ENCODE measurements at places on chromosomes 7 and 10. TPM values are rescaled to one million over a fixed set of nuclear protein-coding genes. Genes with fewer than 3 reads are reported as not detected.
A peak's percentile ranks its signal among the peaks of the same experiment; 100 is the strongest.

- ATAC-seq: no peak
Observed at GRCh38 chr7:2603044-2603965, 28.5 kb upstream of the TTYH3 start.

DNA sequence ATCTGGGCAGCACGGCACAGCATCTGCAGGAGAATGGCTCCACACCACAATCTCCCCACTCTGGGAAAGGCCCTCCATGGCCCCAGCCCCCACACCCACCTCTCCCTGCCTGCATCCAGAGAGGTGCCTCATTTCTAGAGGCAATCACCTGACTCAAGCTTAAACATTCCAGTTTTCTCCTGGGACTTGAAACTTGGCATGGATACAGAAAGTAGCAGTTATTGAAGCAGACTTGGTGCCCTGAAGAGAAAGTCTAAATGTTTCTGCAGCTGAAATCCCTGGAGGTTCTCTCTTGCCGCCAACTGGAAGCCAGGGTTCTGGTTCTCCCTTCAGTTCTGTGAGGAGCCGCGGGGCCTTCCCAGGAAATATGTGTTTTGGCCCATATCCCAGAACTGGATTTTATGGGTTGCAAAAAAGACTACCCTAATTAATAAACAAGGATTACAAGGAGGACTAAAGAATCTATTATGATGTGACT lies 122.8 kb downstream of the SKIDA1 start:
- no peak for ATAC-seq

The CALHM1 gene
- total RNA-seq: 0.04 TPM

DNA sequence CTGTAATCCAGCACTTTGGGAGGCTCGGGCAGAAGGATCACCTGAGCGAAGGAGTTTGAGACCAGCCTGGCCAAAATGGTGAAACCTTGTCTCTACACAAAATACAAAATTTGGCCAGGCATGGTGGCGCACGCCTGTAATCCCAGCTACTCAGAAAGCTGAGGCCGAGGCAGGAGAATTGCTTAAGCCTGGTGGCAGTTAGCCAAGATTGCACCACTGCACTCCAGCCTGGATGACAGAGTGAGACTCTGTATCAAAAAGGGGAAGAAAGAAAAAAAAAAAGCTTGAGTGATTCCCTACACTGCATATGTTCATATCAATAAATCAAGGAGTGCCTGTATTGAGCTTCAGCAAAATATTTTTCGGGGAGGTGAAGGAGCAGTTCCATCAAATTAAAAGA lies 45.8 kb upstream of the SRRM3 start:
- peak; percentile 28 for ATAC-seq

DNA sequence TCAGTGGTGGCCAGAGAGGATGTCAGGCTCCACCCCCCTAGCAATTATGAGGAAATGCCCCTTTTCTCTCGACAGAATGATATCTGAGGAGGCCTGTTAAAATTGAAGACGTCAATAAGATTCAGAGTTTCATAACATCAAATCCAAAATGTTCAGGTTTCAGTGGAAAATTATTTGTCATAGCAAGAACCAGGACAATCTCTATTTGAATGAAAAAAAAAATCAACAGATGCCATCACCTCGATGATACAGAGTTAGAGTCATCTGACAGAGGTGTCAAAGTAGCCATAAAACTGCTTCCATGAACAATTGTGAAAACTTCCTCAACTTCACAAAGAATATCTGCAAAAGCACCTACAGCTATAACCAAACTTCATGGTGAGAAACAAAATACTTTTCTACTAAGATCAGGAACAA lies 7.7 kb downstream of the TMEM273 start:
- ATAC-seq: no peak

- ATAC-seq: no peak
Observed at GRCh38 chr10:120017733-120018417, 125.3 kb downstream of the SEC23IP start.

DNA sequence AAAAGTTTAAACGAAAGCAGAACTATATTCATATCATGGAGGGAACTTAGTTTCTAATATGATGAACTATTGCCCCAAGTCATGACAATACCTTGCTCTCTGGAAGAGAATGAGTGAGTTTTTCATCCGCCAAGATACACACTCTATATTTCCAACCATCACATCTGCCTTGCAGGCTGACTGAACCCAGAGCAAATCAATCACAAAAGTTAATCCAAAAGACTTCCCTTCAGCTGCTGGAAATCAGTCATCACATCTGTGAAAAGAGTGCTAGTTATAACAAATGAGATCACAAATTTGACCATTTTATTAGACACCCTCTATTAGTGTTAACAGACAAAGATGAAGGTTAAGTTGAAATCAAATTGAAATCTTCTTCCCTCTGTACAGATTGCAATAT lies 261.7 kb upstream of the PRKCQ start:
- ATAC-seq: no peak

GRCh38 chr7:47228386-47229014 lies 353.4 kb downstream of the TNS3 start:
- ATAC-seq: no peak

DNA sequence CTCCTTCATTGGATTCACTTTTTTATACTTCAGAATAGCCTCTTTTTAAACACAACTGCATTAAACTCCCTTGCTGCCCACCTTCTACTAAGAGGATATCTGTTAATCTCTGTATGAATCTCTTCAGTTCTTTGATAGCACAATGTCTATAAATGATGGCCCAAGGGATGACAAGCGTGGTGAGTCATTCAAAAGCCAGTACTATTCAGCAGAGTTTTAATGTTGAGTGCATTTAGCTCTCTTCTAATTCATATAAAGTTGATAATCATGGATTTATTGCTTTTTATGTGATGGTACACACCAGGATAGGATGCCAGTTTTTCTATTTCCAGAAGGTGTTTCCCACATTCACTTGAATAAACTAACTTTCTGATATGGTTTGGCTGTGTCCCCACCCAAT lies 57.4 kb upstream of the HECTD2 start:
- no peak for ATAC-seq
